ENCODE measurements at places on chromosomes 3 and 15.

GRCh38 chr15:62849316-62850106, 193.0 kb upstream of the TPM1 start:
- no peak for DNase-seq

DNA sequence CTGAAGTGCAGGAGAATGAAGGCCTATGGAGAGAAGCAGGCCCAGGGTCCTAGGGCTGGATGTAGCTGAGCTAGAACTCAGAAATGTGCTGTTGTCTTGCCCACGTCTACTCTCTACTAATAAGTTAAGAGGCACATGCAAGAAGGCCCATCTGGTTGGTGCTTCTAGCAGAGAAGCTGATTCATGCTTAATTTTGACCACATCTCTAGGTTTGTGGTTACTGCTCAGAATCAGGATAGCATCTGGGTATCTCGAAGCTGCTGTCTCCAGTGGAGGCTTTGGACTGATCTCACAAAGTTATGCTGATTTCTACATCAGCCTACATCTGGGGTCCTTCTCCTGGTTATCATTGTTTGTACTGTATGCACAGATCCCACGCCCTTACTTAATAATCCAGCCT, 87.3 kb downstream of the CACNA1D start:
- no peak for DNase-seq

- DNase-seq, result no peak
Measured at GRCh38 chr3:12062605-12063004, 58.4 kb downstream of the SYN2 start.

DNA sequence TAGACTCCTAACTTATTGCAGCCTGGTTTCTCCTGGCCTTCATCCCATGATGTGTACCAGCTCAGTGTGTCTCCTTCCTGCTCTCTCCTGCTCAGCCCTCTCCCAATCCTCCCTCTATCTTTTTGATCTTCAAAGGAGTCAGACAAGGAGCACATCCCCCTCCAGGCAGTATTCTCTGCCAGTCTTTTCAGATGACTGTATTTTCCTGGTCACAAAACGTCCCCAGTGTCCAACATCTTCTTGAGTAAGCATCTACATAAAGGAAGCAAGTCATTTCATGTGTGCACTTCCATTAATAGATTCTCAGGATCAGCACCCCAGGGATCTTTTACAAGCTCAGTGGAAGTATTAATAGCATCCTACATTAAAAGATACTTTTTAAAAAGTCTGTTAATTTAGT, 148.9 kb upstream of the THBS1 start:
- DNase-seq, result no peak
